NCI-H460 (cell line): ENCODE measurements at places on chromosomes 16 and 17. TPM values are rescaled to one million over a fixed set of nuclear protein-coding genes. Genes with fewer than 3 reads are reported as not detected.

Gene SLC13A5
- total RNA-seq, result not detected in 2 replicates

Gene TBX2
- total RNA-seq, result 9.9 and 11.1 TPM in 2 replicates

Gene NME1
- 447 and 459 TPM in 2 replicates for total RNA-seq

GRCh38 chr17:51250314-51250840 is 9.5 kb downstream of the MBTD1 start:
- DNase-seq, result no peak

DNA sequence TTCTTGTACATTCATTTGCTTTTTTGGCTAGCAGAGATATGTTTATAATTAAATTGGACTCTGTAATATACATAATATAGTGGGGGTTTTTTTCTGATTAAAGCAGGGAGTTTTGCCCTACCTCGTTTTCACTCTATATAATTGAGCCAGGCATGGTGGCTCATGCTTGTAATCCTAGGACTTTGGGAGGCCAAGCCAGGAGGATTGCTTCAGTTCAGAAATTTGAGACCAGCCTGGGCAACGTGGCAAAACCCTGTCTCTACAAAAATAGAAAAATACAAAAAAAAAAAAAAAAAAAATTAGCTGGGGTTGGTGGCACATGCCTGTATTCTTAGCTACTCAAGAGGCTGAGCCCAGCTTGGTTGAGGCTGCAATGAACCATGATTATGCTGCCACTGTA is 42.2 kb downstream of the PAFAH1B1 start:
- no peak for DNase-seq
